ENCODE measurements at places on chromosomes 5 and 9.

GRCh38 chr5:7845557-7845956 lies 5.4 kb downstream of the CFAP90 start:
- no peak for DNase-seq

DNA sequence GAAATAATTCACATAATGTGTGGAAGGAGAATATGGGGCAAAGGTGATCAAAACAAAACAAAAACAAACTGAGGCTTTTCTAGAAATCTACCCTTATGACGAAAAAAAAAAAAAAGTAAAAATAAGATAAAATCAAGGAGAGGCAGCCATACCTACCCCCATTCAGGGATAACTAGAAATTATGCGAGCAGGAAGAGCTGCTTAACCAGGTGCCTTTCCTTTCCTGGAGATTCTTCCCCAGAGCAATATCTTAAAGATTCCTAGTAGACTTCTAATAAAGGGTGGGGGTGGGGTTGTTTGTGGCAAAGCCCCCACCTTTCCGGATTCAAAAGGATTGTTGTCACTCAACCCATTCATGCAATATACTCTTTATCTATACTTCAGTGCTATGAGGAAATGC lies 112.0 kb upstream of the IFNK start:
- DNase-seq, result no peak

DNA sequence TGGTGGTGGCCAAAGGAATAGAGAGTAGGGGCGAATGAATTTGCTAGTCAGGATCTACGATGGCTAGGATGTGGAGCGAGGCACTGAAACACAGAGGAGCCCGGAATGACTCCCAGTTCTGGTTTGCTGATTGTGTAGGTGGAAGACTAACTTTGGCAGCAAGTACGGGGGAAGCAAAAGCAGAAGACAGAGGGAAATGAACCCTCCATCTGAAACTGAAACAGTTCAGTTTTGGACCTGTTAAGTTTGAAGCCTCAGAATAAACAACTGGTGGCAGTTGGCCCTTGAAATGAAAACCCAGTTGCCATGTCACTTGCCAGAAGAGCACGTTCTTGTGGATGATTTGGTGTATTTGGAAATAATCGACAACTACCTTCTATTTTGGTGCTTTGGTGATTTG lies 15.4 kb upstream of the SMIM15 start:
- DNase-seq, result no peak

DNA sequence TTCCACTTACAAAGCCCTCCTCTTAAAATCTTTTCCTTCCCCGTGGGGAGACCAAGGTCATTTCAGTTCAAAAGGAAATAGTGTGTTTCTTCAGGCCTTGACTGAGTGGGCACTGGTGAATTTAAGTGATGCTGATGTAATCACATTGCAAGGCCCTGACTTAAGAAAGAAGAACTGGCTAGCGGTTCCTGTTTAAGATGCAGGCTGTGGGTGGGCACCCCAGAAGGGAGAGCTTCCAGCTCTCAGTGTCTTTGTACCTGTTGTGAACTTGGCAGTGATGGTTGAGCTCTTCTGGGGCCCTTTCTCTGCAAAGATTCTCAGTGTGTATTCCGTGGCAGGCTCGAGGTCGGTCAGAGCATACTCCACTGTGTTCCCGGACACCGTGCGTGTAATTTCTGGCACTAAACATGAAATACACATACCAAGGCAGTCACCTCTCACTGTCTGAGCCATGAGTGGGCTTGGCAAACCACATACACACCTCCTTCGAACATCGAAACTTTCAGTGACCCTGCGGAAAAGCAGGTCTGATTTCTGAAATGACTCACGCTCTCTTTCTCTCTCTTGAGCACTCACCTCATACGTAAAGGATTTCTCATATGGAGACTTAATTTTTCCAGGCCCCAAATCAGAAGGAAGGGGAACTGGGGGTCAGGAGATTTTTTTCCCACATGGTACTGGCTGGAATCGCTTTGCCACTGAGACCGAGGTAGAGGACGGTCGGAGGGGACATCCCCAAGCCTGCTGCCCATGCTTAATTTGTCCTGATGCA lies 81.9 kb downstream of the TNC start:
- no peak for DNase-seq
